ENCODE measurements at places on chromosomes 7 and 10.

GRCh38 chr10:100510533-100511308 lies 8.9 kb downstream of the SEC31B start:
- H3K36me3 ChIP-seq, result peaks cover 15% of the 10 kb centered on the region
- peaks cover 18% of the 10 kb centered on the region for H3K4me1 ChIP-seq
- H3K27ac ChIP-seq, result no peak overlapping the region
- DNase-seq, result no peak

GRCh38 chr7:129606803-129607202 lies 4.7 kb upstream of the NRF1 start:
- 0 out of 2 replicates have a peak, but pooled peaks cover 4% of the 10 kb centered on the region for H3K4me1 ChIP-seq
- no peaks in the 10 kb centered on the region for H3K27me3 ChIP-seq
- no peak overlapping the region for H3K4me3 ChIP-seq
- no peak for DNase-seq
- H3K27ac ChIP-seq, result no peak overlapping the region

- no peaks in the 10 kb centered on the region for H3K27me3 ChIP-seq
- H3K4me3 ChIP-seq, result no peak overlapping the region
- no peak overlapping the region for H3K27ac ChIP-seq
- no peak for DNase-seq
Measured at GRCh38 chr10:79098596-79099015, 29.8 kb downstream of the ZMIZ1 start.

DNA sequence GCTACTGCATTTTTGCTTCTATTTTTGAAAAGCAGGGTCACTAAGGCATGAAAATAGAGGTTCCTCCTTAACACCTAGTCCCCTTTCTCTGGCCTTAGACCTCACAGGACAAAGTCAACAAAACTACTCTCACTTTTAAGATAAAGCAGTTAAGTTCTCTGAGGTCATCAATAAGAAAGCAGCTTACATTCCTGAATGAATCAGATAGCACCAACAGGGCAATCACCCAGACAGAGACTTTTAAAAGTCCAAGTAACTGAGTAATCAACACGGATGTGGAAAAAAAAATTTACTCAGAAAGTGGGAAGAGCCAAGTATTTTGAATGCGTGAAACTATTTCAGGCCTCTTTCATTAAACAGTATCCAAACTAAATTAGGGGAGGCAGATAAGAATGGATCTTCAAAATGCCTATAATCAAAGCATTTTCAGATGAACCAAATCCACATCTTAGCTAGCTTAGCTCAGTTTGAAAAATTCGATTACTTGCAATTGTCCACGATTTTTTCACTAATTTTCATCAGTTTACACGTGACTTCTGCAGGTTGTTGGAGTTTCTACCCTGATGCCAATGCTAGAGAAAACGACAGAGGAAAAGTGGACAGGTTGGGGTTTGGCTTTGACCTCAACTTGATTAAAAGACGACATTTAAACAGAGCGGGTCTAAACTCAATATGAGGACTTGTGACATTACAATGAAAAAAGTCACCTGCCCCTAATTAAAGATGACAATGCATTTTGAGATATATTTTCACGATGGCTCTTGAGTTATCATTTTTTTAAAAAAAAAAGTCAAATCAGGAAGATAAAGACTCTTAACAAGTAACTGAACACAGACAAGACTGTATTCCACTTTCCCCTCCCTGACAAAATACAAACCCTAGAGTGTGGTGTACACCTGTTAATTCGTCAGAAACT lies 1.6 kb downstream of the BEND7 start:
- H3K27ac ChIP-seq, result no peak overlapping the region
- H3K4me3 ChIP-seq, result no peak overlapping the region
- DNase-seq, result peak; percentile 39

DNA sequence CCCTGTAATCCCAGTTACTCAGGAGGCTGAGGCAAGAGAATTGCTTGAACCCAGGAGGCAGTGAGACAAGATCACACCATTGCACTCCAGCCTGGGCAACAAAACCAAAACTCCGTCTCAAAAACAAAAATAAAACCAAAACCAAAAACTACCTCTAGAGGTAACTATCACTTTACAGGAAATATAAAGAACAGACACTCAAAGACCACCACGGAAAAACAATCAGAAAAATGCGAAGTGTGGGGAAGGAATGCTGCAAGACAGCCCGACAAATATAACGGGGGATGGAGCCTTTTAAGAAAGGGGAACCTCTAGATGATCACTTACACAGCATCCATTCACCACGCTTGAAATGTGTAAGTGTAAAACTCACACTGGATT lies 4.3 kb downstream of the HNRNPF start:
- no peak overlapping the region for H3K4me3 ChIP-seq
- no peaks in the 10 kb centered on the region for H3K27me3 ChIP-seq
- no peak overlapping the region for H3K27ac ChIP-seq
- peaks cover 37% of the 10 kb centered on the region for H3K4me1 ChIP-seq

DNA sequence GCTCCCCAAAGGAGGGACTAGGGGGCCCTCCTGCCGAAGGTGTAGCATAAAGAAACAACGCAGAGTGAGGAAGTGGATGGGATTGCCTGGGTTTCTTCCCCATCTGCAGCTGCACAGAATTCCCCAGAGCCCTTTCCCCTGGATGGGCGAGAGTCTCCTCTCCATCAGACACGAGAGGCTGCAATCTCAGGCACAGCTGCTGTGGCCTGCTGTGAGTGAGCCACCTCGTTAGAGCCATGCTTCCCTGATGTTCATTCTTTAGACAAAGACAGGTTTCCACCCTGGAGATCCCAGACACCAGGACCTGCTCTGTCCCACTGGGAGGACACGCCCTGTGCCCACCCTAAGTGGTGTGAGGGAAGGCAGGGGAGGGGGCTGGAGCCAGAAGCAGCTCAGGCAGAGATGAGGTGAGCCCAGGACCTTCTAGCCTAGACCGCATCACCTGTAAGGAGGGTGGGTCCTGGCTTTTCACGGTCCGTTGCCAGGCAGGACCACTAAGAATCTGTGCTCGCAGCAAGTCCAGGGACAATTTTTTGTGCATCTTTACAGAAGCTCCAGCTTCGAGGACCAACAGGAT lies 268.6 kb upstream of the TCERG1L start:
- no peaks in the 10 kb centered on the region for H3K4me1 ChIP-seq
- H3K4me3 ChIP-seq, result no peak overlapping the region
- no peaks in the 10 kb centered on the region for H3K36me3 ChIP-seq
- no peak for DNase-seq
- H3K27ac ChIP-seq, result no peak overlapping the region
- H3K27me3 ChIP-seq, result no peaks in the 10 kb centered on the region

- no peaks in the 10 kb centered on the region for H3K27me3 ChIP-seq
- no peak overlapping the region for H3K27ac ChIP-seq
- no peaks in the 10 kb centered on the region for H3K4me1 ChIP-seq
- H3K36me3 ChIP-seq, result no peaks in the 10 kb centered on the region
- no peak for DNase-seq
Measured at GRCh38 chr10:75091146-75091545, 20.3 kb upstream of the SAMD8 start.

All from SJSA1 (cell line).